T-helper 9 cell (primary cell): ENCODE measurements at places on chromosomes 2 and 18.

DNA sequence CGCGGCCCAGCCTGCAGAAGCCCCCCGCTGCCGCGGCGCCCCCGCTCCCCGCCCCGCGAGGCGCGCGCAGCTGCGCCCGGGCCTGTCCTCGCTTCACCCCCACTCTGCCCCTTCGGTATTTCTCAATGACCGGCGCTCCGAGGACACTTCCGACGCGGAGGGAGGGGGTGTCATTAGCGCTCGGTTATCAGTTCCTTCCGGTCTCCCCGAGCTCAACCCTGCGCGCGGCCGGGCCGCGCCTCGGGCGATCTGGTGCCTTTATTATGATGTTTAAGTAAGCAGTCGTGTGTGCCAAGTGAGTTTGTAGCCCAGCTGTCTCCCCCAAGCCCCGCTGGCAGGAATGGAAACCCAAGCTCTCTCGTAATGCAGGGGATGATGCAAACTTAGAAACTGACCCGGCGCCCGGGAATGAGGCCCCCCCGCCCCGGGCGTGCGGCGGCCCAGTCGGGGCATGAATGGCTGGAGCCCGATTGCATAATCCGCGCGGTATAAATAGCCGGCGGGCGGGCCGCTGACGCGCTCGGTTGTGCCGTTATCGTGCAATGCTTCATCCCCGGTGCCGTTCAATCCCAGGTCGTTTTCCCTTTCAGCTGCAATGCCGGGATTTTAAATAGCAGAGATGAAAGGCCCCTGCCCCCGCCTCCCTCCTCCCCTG, 3.9 kb upstream of the SPRED2 start:
- no peak for DNase-seq

- no peak for DNase-seq
Measured at GRCh38 chr2:31922542-31923408, 88.0 kb downstream of the MEMO1 start.

DNA sequence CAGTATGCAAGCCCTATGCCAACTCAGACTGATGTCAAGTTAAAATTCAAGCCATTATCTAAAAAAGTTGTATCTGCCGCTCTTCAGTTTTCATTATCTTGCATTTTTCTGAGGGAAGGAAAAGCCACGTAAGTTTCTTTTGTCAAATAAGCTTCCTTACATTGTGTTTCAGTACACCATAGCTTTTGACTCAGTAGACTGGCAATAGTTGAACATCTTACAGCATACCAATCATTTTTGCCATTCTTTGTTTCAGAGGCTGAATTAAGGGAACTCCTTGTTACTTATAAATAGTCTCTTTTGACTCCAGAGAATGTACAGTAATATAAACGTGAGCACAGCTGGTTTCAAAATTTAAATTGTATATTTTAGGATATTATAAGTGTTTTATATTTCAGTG, 120.6 kb downstream of the EHBP1 start:
- DNase-seq: no peak

- no peak for DNase-seq
Measured at GRCh38 chr2:233021771-233022170, 8.7 kb upstream of the NGEF start.

DNA sequence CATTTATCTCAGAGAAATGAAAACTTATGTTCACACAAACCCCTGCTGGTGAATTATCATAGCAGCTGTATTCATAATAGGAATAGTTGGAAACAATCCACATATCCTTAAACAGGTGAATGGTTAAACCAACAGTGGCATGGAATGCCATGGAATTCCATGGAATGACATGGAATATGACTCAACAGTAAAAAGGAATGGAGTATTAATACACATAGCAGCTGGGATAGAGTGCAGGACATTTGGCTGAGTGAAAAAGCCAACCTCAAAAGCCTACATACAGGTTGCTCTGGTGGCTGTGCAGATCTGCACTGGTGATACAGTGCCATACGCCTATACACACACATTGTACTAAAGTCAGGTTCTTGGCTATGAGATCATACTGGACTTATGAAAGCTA, 69.5 kb downstream of the FAM168B start:
- no peak for DNase-seq

DNA sequence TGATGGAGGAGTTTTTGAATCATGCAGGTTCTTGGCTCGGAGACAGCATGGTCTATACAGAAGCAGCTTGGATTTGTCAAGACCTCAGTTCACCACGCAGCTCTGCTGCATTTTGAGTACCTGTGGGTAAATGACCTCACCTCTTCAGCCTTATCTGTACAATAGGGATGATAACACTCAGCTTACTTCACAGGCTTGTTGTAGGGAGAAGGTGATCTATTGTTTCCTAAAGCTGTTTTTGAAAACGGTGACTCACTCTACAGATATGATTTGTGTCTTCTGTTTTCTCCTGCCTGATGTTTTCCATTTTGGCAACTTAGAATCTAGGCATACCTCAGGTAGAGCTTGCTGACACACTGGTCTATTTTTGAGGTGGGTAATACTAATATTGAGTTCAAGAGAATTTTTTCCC, 80.3 kb downstream of the FMNL2 start:
- no peak for DNase-seq

DNA sequence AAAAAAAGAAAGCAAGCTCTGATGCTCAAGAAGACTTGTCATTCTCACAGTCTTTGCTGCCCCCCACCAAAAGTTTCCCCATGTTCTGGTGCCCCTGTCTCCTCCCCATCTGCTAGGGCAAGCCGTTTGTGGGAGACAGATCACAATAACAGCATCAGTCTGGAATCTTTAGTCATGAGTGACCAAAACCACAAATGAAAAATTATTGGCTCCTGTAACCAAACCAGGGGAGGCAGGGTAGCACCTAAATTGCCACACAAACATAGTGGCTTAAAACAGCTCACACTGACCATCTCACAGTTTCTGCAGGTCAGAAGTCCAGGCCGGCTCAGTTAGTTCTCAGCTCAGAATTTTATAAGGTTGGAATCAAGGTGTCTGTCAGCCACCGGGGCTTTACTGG, 9.1 kb upstream of the B3GNT7 start:
- no peak for DNase-seq

GRCh38 chr2:70959851-70960832, 18.3 kb upstream of the ANKRD53 start:
- no peak for DNase-seq

- no peak for DNase-seq
Measured at GRCh38 chr2:215354771-215355695, 43.2 kb downstream of the ATIC start.

GRCh38 chr2:175580652-175581051, 399.1 kb upstream of the ATP5MC3 start:
- no peak for DNase-seq

DNA sequence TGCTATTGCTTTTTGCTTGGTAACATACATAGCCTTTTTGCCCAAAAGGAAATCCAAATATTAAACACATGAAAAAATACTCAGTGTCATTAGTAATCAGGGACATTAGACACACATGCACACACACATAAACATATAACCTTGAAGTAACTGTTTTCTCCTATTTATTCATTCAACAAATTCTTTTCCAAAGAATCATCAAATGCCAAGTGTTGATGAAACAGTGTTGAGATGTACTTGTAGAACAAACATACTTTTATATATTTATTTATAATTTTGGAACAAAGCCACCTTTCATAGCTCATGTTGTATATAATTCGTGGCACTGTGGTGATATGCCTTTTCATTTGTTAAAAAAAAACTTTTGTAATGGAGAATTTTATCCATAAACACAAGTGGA, 81.0 kb downstream of the APLF start:
- DNase-seq: no peak

DNA sequence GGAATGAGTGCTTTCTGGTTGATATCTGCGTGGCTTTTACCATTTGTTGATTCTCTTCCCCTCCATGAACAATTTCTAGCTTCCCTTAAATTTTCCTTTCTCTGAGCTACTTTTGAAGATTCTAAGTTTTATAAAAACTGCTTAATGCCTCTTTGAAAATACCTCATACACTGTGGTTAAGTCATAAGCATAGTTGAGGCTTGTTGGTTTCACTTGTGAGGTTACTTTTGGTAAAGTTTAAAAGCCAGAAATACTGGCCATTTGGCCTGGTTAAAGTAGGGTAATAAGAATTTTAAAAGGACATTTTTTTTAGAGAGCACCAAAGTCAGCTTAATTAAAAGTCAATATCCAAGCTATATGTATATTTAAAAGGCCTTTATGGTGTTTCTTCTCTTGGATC, 21.3 kb upstream of the CAPN13 start:
- no peak for DNase-seq

DNA sequence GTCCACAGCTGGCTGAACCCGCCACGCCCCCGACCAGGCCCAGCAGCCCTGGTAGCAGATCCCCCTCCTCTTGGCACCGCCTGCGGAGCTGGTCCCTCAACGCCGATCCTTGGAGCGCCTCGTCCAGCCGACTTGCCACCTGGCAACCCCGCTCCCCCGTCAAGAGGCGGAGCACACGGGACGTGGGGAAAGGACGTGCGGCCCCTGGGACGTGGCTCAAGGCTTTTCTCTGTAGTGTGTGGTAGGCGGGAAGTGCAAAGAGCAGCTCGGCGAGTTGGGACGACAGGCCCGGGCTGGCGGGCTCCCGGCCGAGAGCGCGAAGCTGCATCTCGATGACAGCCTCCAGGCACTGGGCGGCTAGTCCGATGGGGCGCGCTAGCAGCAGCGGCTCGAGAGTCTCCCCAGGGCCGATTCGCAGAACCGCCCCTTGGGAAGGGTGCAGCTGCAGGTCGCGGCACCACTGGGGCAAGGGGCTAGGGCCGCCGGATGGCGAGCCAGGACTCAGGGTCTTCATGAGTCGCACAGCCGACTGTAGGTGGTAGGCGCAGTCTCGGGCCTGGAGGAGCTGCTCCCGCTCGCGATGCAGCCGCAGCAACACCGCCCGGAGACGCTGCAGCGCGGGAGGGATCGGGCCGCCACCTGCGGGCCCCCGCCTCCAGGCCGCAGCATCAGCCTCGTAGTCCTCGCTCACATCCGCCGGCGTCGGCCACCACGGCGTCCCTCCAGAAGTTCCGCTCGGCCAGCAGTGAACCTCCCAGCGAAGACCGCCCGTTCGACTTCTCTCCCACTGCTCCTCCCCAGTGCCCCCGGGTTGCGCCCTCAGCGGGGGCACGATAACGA, 617 bp downstream of the CCDC142 start:
- DNase-seq: no peak

DNA sequence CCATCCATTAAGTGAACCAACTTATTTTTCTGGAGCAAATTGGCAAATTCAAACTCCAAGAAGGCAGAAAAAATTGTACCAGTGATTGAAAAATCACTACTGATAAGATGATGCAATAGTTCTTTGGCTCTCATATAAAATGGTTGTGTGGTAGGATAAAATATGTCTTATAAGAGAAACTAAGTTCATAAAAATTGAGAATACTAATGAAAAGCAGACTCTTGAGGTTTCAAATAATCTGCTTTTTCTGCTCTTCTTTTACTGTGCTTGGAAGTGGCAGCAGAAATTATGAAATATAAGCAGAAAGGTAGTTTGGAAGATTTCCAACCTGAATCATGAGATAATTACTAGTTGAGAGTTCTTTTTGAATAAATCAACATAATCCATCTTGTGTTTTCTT, 61.9 kb downstream of the PPP1R1C start:
- DNase-seq: no peak

GRCh38 chr2:103410221-103410620, 648.4 kb downstream of the TMEM182 start:
- no peak for DNase-seq

- DNase-seq: no peak
Measured at GRCh38 chr2:30666266-30666874, 140.9 kb downstream of the CAPN13 start.

DNA sequence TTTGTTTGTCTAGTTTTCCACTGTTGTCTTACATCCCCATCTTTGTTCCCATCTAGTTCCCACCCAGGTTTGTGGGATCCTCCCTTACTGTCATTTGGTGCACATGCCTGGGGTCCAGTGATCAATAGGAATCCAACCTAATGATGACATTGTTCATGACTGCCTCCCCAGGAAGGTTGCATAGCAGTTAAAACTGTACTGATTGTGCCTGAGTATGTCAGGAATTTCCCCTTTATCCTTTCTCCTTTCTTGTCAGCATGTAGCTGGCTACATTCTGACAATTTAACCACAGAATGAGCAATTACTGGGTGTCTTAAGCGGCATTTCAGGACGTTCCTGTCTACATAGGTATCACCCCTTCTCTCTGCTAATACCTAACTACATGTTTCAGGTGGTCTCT, 653.0 kb downstream of the CNTNAP5 start:
- no peak for DNase-seq
